Left lung (tissue), 14 donors: ENCODE measurements at places on chromosomes 2 and 18. TPM values are rescaled to one million over a fixed set of nuclear protein-coding genes. Genes with fewer than 3 reads are reported as not detected.

The CFAP65 gene
- polyA plus RNA-seq = 4.3 TPM

The KIF1A gene
- 6.4 TPM for polyA plus RNA-seq

The MAL gene
- polyA plus RNA-seq = 3.7 TPM

The C1GALT1C1L gene
- polyA plus RNA-seq = 2.4 TPM

The LYG2 gene
- 0.20 TPM for polyA plus RNA-seq

The FAP gene
- 19.7 TPM for polyA plus RNA-seq

The PLEK gene
- 9.5 TPM for polyA plus RNA-seq

DNA sequence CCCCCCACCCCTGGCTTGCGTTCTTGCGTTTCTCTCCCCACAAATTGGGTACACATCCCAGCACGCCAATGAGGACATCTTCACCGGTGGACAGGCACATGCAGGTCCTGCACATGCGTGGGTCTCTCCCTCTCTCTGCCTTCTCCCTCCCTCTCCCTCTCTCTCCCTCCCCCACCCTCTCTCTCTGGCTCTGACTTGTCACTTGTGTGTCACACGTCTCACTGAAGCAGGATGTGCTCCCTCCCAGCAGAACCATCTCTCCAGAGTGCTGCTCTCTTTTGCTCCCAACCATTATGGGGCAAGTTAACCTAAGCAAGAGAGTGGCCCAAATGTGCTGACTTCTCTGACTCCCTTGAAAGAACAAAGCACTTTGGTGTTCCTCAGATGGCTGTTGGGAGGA is 120.8 kb upstream of the CAB39 start:
- H3K4me3 ChIP-seq = no peak overlapping the region
- H3K36me3 ChIP-seq = no peaks in the 10 kb centered on the region
- no peak overlapping the region for H3K27ac ChIP-seq
- H3K27me3 ChIP-seq = no peaks in the 10 kb centered on the region

DNA sequence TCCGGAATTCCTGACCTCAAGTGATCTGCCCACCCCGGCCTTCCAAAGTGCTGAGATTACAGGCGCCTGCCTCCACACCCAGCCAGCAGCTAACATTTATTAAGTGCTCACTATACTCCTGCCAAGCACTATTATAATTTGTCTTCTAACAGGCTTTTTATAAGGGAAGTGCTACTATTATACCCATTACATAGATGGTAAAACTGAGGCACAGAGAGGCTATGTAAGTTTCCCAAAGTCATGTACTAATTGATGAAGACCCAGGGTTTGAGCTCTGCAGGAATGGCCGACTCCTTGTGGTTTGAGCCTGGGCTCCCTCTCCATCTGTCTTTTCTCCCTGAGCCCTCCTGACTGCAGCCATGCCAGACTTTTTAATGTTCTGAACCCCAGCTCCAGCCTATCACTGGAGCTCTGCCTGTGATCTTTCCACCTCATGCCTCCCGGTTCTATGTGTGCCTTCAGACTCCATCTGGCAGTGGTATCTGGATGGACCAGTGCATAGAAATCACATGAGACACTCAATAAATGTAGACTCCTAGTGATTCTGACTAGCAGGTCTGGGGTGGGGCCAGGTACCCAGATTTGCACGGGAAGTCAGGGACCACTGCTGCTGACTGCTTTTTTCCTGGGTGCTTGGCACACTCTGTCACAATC is 197.1 kb downstream of the NEDD4L start:
- no peaks in the 10 kb centered on the region for H3K36me3 ChIP-seq
- no peak overlapping the region for H3K27ac ChIP-seq
- H3K4me3 ChIP-seq = no peak overlapping the region
- no peaks in the 10 kb centered on the region for H3K27me3 ChIP-seq
- peaks cover 2% of the 10 kb centered on the region for H3K4me1 ChIP-seq
- no peak for DNase-seq

GRCh38 chr2:60350791-60351190 is 202.7 kb downstream of the BCL11A start:
- no peak for DNase-seq
- H3K4me3 ChIP-seq = no peak overlapping the region
- H3K4me1 ChIP-seq = no peaks in the 10 kb centered on the region

GRCh38 chr18:40673150-40673549 is 1281.9 kb upstream of the PIK3C3 start:
- H3K36me3 ChIP-seq = no peaks in the 10 kb centered on the region
- no peak for DNase-seq
- H3K27me3 ChIP-seq = no peaks in the 10 kb centered on the region
- H3K4me3 ChIP-seq = no peak overlapping the region

DNA sequence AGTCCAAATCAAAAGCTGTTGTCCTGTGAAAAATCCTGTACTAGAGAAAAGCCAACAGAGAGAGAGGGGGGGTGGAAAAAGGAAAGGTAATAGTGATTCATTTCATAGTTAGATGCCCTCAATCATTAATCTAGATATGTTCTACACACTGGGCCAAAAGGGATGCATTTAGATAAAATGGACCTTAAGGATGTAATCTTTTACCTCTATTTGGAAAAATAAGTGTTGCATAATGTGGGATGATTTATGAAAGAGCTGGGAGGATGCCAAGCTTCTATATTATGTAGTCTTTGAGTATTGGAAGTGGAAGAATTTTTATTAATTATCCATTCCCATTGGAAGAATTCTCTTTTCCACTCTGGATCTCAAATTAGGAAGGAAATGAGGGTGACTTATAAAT is 480.5 kb upstream of the ZEB2 start:
- H3K4me3 ChIP-seq = no peak overlapping the region
- DNase-seq = no peak
- no peak overlapping the region for H3K27ac ChIP-seq
- no peaks in the 10 kb centered on the region for H3K36me3 ChIP-seq
- H3K4me1 ChIP-seq = no peaks in the 10 kb centered on the region

- no peaks in the 10 kb centered on the region for H3K27me3 ChIP-seq
- H3K4me3 ChIP-seq = no peak overlapping the region
- DNase-seq = no peak
These were observed 32.1 kb upstream of the SPAG16 start for GRCh38 chr2:213252206-213252605.

- DNase-seq = no peak
- no peak overlapping the region for H3K27ac ChIP-seq
- no peaks in the 10 kb centered on the region for H3K36me3 ChIP-seq
- H3K4me1 ChIP-seq = no peaks in the 10 kb centered on the region
- H3K4me3 ChIP-seq = no peak overlapping the region
These were observed 129.0 kb downstream of the ICOS start for GRCh38 chr2:204065566-204065965.

DNA sequence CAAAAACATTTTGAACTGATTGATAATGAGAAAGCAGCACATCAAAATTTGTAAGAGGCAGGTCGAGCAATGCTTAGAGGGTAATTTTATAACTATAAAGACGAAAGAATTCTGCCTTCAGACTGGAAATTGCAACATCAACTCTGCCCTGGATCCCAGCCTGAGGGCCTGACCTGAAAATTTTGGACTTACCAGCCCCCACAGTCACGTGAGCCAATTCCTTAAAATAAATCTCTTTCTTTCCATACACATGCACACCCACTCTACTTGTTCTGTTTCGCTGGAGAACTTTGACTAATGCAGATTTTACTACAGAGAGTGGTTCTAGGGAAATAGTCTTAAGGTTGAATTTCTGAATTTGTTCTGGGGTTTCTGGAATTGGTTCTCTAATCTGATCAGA is 14.6 kb upstream of the ACOXL start:
- H3K27ac ChIP-seq = no peak overlapping the region
- no peaks in the 10 kb centered on the region for H3K27me3 ChIP-seq
- H3K4me3 ChIP-seq = no peak overlapping the region

DNA sequence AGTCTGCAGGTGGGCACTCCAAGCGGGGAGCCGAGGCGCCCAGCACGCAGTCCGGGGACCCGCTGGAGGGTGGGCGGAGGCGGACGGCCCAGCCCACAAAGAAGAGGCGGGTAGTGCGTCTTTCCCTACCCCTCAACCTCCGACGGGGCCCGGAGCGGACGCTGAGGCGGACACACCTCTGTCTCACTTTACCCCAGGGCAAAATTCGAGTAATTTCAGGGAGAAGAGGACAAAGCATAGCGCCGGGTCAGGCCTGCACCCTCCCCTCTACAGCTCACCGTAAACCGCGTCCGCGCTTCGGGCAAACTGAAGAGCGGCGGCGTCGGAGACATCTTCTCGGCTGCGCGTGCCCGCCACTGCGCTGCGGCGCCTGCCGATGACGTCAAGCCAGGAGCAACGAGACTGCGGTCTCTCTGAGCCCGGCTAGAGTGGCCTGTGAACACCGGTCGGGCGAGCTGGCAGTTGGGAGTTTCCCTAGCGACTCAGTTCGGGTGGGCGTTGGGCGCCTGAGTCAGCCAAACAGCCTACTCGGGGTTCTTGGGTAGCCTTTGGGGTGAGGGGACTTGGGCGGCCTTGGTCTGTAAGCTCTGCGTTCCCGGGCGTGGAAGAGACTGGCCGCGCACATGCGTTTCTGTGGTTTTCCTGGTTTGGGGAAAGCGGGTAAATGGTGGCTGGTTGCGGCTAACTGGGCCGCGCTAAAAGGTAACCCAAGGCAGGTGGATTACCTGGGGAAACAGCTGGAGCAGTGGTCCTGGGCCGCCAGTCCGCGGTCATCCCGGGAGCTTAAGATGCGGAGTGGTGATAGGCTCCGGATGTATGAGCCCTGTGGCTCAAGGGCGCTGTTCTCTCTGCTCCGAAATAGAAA is at the start of gene THOC1:
THOC1 (minus strand) TSS at position 360 of the 865 bp plus-strand sequence; CDS start at position 332, 28 bp downstream.
- DNase-seq = peak; percentile 88
- H3K4me3 ChIP-seq = peak within 1 kb of the TSS; percentile 99
- peaks cover 24% of the 10 kb centered on the region for H3K36me3 ChIP-seq
- no peaks in the 10 kb centered on the region for H3K27me3 ChIP-seq
- peak within 1 kb of the TSS; percentile 89 for H3K27ac ChIP-seq
- H3K4me1 ChIP-seq = peaks cover 13% of the 10 kb centered on the region

DNA sequence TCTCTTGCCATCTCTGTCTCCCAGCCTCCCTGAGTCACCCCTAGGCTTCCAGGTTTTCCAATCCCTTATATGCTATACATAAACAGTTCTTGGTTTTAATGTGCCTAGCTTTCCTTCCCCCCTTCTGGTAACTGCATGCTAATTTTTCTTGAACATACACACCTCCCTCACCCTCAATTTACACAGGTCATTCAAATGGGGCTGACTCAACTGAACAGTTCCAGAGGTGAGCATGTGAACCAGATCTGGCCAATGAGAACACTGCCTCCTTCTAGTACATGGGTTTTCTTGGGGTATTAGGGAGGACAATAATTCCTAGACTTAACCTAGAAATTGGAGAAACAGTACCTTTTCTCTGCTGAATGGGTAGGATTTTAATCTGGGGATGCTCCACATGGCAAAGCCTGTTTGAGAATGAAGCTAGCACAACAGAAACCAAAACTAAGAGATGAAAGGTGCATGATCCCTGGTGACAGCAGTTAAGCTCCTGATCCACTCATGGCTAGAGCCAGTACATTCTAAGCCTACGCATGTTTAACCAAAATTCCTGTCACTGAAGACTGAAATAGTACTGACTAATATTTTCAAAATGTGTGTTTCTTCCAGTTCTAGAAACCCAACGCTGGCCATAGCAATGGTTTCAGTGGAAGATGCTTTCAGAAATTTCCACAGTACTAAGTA is 11.8 kb downstream of the SLC25A12 start:
- H3K27me3 ChIP-seq = no peaks in the 10 kb centered on the region
- H3K4me1 ChIP-seq = no peaks in the 10 kb centered on the region
- no peak overlapping the region for H3K4me3 ChIP-seq
- H3K36me3 ChIP-seq = no peaks in the 10 kb centered on the region
- DNase-seq = no peak

DNA sequence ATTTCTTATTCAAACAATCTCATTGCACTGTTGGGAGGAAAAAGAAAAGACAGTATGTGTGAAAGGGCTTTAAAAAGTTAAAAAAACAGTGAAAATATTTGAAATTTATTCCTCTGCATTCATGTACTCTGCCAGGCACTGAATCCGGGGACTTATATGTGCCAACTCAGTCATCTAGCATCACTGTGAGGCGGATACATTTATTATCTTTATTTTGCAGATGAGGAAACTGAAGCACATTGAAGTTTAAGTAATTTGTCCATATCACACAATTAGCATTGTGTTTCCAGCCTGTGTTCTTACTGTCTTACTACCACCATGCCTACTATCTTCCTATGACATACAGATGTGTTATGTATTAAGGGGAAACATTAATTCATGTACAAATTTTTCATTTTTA is 1.8 kb downstream of the LCLAT1 start:
- H3K27ac ChIP-seq = no peak overlapping the region
- H3K4me1 ChIP-seq = no peaks in the 10 kb centered on the region
- no peak overlapping the region for H3K4me3 ChIP-seq
- DNase-seq = no peak

DNA sequence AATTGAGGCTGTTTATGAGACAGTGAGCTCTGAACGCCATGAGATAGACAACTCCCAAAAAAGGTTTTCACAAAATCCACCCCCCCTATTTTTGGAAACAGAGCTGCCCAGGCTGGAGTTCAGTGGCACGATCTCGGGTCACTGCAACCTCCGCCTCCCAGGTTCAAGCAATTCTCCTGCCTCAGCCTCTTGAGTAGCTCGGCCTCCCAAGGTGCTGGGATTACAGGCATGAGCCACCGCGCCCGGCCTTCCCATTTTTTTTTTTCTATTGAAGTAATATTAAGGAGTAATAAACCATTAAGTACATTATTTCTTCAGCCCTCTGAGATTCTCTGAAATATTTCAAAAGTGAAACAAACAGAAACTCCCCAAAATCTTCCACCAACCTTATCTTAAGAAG is 252.8 kb upstream of the NETO1 start:
- H3K27ac ChIP-seq = no peak overlapping the region
- H3K36me3 ChIP-seq = no peaks in the 10 kb centered on the region
- H3K4me3 ChIP-seq = no peak overlapping the region
- DNase-seq = no peak

DNA sequence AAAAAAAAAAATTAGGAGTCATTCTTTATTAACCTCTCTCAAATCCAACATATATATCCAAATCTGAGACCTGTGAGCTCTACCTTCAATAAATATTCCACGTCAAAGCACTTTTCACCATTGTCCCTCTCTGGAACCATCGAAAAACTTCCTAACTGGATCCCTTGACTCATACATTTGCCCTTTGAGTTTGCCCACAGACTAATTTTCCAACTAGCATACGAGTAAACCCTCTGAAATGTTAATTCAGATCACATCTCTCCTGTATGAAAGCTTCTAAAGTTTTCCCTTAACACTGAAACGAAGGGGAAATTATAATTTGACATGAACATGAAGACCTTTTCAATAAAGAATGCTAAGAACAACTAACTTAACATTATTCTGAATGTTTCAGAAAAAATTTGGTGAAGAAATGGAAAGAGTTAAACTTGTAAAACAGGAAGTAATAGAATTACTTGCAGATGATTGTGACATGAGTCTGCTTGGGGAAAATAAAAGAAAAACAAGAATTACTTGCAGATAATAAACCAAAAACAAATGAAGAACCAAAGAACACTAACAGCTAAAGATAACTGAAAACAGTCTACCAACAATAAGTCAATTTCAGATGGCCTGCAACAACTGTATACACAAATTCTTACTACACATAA is 110.6 kb downstream of the C2orf74 start:
- DNase-seq = no peak
- H3K27me3 ChIP-seq = no peaks in the 10 kb centered on the region
- no peaks in the 10 kb centered on the region for H3K4me1 ChIP-seq
- no peak overlapping the region for H3K4me3 ChIP-seq
- H3K36me3 ChIP-seq = peaks cover 72% of the 10 kb centered on the region
